ENCODE measurements at places on chromosomes 7 and 10.

GRCh38 chr7:9264395-9264794, 831.0 kb downstream of the NXPH1 start:
- H3K27ac ChIP-seq = no peak overlapping the region
- H3K4me1 ChIP-seq = no peaks in the 10 kb centered on the region
- no peak for DNase-seq
- H3K4me3 ChIP-seq = no peak overlapping the region

GRCh38 chr10:12603766-12604470, 254.6 kb downstream of the CAMK1D start:
- no peaks in the 10 kb centered on the region for H3K36me3 ChIP-seq
- no peak for DNase-seq
- peaks cover 12% of the 10 kb centered on the region for H3K4me1 ChIP-seq
- no peak overlapping the region for H3K4me3 ChIP-seq

DNA sequence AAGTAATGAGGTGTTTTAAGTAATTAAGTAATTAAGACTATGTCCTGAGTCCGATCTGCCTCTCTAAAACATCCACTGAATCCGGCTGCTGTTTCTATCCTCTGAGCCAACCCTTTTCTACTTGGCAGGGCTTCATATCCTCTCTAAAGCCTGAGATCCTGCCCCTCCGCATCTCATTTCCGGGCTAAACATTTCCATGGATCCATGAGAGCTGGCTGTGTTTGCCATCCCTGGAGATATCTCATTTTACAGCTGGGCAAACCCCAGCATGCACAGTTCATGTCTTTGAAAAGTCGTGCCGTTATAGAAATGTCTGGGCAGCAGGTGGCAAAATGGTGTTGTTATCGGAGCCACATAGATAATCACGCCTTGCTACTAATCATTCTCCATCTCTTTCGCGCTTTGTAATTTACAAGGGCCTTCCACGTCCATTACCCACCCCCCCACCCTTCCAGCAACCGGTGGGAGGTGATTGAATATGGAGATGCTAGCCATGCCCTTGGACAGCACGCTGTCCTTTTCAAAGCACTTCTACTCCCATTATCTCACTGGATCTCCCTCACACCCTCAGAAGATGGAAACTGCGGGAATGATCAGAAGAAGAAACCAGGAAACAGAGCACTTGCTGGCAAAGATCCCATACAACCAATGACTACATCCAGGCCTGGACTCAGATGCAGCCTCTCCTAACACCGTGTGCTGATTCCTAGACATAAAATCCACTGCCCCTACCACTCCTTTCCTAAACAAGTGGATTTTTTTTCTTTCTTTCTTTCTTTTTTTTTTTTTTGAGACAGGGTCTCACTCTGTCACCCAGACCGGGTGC, 1189.2 kb downstream of the TYW1 start:
- no peak overlapping the region for H3K27ac ChIP-seq
- H3K4me1 ChIP-seq = no peaks in the 10 kb centered on the region
- H3K4me3 ChIP-seq = no peak overlapping the region
- DNase-seq = no peak
- no peaks in the 10 kb centered on the region for H3K27me3 ChIP-seq
- no peaks in the 10 kb centered on the region for H3K36me3 ChIP-seq

DNA sequence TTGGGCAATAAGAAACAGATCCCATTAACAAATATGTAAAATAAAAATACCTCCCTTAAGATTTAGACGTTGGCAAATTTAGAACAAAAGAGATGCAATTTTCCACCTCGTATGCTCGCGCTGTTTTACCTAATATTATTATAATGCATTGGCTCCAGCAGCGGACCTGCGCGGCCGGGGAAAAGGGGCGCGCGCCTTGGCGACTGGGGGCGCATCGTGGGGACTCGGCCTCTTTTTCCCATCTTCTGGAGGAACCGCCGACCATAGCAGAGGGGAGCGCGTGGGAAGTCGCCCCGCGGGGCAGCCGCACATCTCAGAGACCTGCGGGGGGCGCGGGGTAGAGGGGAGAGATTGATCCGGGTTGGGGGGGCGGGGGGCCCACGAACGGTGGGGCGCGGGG, 139.4 kb upstream of the MKI67 start:
- H3K27me3 ChIP-seq = no peaks in the 10 kb centered on the region
- no peak for DNase-seq
- H3K27ac ChIP-seq = no peak overlapping the region

GRCh38 chr7:129803546-129804081, 149.1 kb downstream of the UBE2H start:
- no peak for DNase-seq
- H3K27ac ChIP-seq = no peak overlapping the region
- no peak overlapping the region for H3K4me3 ChIP-seq
- H3K4me1 ChIP-seq = peaks cover 4% of the 10 kb centered on the region
